ENCODE measurements at places on chromosomes 11 and 22.

DNA sequence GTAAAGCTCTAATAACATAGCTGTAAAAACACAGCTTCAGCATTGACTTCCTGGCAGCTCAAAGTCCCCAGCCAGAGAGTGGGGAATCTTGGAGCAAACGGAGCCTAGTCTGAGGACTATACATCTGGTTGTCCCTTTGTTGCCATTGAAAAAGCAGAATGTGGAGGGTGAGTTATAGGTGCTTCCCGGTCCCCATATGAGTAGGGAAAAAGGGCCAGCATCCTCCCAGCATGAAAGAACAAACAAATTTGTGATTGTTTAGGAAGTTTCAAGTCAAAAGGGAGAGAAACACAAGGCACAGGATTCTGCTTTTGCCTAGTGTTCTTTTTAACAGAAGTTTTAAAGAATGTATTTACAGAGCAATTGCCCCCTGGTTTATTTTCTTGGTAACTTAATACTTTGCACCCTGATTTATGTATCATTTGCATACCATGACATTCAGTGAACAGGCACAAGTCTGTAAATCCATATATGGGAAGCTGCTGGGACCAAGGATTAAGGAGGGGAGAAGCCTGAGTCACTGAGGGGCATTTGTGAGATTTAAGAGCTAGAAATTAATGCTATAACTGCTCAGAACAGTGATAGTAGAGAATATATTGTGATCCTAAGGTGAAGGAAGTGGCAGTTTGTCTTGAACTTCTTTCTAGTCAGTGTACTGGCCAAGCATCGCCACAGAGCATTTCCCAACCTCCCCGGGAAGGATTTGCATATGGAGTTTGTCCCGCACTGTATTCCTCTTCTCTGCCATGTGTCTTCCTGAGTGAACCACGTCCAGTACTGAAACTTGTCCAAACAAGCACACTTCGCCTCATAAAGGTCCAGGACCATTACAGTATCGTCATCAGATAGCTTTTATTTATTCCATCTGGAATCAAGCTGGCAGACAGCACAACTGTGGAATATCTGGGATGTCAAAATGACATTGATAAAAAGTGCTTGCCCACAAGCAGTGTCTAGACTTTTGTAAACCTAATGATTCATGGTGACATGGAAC, 103.0 kb downstream of the DBX1 start:
- peak; percentile 96 for DNase-seq

- no peak for DNase-seq
Measured at GRCh38 chr22:44263547-44263946, 49.2 kb downstream of the SHISAL1 start.

GRCh38 chr11:133180201-133180600, 352.1 kb downstream of the OPCML start:
- DNase-seq: no peak

DNA sequence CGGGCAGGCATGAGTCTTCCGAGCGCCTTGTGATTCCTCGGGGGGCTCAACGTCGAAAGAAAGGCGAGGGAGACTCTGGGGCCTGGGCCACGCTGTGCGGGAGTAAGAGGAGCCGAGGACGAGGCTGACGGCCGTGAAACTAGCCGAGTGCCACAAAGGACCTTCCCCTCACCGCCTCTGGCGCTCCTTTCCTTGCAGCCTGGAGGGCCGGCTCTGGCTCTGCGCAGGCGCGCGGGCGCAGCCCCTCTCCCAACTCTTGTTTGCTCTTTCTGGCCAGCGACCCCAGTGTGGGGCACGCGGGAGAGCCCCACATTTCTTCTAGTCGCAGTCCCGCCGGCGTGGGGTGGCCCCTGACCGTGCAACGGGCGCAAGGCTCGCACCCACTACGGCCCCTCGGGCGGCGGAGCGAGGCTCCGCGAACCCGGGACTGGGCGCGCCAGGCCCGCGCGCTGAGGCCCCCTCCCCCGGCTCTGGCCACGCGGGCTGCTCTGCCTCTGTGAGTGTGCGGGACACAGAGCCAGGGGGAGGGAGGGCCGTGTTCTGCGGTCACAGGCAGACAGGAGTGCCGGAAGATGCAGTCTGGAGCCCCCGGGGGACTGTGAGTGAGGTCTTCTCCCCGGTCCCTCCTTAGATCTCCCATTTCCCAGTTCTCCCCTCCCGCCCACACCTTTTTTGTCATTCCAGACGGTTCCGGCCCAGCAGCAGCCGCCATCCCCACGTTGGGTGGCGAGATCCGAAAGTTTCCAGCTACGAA, 1.0 kb upstream of the TOB2 start:
- DNase-seq: peak; percentile 71

DNA sequence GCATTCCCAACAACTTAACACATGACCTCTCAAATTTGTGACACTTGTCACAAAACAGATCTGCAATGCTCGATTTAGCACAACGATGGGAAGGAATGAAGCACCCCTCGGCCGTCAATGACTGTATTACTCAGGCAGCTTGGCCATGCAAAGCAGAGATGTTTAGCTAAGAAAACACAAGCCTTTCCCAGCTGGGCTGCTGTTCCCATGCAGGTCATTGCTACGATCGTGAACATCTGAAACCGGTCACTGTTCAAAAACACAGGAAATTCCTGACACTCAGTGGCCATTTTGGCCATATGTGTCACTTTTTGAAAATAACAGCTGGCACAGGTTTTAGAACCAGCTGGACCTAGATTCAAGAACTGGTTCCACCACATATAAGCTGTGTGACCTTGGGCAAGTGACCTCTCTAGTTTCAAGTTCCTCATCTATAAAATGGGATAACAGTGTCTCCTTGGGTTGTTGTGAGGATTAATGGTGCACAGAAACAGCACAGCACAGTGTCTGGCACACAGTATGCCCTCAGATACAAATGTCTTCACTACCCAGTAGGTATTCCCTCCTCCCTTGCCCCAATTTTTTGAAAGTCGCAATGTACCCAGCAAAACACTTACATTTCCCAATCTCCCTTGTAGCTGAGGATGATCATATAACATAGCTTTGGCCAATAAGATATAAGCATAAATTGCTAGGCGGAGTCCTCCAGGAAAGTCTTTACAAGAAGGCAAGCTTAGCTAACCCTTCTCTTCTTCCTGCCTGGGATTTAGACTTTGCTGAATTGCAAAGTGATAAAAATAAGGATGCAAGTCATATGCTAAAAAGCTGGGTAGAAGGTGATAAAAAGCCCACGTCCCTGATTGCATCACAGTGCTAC, 93.1 kb downstream of the C11orf58 start:
- DNase-seq: peak; percentile 74

- DNase-seq: no peak
Measured at GRCh38 chr11:35688023-35688422, 25.4 kb downstream of the TRIM44 start.

DNA sequence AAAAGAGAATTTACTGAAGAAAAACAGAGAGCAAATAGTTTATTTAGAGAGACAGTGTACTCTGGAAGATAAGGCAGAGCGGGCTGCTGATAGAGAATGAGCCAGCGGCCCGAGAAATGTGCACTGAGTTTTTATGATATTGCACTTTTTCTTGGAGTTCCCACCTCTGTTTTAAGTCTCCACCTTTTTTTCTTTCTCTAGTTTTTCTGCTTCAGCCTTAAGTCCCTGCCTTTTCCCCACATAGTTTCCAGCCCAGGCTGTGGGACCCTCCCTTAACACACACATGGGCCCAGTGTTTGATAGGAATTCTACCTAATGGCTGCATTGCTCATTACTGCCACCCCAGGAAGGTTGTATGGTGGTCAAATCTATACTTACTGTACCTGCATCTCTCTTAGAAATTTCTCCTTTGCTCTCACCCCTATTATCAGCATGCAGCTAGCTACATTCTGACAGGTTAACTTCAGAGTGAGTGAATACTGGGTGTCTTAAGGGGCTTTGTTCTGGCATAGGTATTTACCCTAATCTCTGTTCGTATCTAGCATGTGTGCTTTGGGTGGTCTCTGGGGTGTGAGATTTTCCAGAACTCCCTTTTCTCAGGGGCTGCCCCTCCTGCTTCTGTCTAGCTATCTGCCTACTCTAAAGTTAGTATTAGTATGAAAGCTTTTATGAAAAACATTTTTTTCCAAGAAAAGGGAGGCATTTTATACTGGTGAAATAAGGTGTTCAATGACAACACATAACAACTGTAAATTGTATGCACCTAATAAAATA, 127.3 kb upstream of the TOP3B start:
- no peak for DNase-seq

DNA sequence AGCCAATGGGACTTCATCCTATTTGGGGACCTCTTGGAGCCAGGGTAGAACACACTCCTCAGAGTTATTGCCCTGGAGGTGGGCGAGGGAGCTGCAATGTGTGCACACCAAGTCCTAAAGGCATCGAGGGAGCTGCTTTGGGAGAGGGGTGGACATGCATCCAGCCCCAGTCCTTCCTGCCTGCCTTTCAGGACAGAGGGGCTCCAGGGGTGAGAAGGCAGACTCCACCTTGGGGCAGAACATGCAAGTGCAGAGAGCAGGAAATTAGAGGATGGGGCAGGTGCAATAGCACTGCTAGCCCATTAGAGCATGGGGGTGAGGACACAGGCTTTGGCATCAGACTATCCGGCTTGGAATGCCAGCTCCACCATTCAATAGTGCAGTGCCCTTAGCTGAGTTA, 288.5 kb downstream of the OPCML start:
- no peak for DNase-seq

GRCh38 chr11:66877588-66878385, 20.9 kb downstream of the LRFN4 start:
- no peak for DNase-seq

DNA sequence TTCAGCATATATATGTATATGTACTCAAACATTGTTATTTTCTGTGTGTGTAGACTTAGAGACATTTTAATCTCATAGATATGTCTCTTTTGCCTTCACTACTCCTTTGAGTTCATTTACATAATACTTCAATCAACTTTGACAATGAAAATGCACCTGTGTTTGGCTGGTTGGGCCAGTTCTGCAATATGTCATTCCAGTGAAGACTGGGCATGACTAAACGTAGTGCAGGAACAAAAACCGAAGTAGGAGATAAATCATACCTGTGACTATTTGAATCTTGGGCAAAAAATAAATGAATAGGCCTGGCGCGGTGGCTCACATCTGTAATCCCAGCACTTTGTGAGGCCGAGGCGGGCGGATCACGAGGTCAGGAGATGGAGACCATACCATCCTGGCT, 640.0 kb upstream of the ANO3 start:
- DNase-seq: no peak

DNA sequence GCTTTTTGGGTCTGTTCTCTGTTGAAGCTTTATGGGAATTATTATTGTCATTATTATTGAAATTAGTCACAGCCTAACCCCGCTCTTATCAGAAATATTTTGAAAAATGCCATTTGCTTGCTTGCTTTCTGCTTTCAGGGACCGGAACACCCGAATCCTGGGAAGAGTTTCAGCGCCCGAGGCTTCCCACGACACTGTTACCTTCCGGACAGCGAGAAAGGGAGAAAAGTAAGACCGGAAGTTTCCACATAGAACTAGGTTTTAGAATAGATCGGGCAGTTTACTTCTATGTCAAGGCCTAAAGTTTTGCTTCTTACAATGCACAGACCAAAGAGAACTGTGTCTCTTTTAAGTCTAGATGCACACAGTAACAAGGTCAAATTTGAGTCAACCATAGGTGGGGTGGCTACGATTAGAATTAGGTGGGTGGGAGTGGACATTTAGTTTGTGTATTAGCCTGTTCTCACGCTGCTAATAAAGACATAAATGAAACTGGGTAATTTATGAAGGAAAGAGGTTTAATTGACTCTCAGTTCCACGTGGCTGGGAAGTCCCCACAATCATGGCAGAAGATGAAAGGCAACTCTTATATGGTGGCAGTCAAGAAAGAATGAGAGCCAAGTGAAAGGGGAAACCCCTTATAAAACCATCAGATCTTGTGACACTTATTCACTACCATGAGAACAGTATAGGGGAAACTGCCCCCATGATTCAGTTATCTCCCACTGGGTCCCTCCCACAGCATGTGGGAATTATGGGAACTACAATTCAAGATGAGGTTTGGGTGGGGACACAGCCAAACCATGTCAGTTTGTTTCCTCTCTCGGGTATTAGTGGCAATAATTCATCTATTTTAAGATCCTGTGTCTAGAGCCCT, 12.9 kb downstream of the MPEG1 start:
- DNase-seq: no peak

DNA sequence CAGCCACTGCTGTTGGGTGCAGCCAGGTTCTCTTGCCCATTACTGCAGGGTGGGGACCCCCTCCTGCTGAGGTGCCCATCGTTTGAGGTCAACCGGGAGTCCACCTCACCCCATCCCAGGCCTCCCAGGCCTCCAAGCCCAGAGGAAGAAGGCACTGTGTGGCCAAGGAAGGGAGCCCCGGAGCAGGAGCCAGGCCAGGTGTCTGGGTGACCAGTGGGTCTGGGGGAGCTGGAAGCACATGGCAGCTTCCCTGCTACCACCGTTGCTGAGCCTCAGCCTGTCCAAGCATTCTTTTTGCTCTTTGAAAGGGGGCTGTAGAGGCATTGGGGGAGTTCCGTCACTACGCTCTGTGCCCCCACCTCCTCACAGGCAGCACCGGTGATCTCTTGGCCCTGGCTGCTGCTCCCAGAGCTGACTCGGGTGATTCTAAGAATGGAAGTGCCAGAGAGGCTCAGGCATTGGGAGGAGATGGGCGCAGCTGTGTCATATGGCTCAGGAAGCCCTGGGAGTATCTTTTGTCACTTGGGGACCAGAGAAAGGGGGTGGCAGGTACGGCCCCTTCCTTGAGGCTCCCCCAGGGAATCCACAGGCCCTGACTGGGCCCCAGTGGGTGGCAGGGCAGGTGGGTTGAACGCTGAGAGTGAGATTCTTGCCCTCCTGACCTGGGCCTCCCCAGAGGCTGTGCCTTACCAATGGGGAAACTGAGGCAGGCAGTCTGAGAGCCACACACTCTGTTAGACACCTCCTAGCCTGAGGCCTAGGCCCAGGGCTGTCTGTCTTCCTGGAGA, 1.9 kb downstream of the SEPTIN5 start:
- no peak for DNase-seq

DNA sequence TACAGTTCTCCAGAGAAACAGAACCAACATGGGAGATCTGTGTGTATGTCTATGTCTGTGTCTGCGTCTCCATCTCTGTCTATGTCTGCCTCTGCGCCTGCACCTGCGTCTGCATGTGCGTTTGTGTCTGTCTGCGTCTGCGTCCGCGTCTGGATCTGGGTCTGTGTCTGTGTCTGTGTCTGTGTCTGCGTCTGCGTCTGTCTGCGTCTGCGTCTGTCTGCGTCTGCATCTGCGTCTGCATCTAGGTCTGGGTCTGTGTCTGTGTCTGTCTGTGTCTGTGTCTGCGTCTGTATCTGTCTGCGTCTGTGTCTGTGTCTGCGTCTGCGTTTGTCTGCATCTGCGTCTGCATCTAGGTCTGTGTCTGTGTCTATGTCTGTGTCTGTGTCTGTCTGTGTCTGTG, 88.4 kb upstream of the SLC22A12 start:
- DNase-seq: no peak

DNA sequence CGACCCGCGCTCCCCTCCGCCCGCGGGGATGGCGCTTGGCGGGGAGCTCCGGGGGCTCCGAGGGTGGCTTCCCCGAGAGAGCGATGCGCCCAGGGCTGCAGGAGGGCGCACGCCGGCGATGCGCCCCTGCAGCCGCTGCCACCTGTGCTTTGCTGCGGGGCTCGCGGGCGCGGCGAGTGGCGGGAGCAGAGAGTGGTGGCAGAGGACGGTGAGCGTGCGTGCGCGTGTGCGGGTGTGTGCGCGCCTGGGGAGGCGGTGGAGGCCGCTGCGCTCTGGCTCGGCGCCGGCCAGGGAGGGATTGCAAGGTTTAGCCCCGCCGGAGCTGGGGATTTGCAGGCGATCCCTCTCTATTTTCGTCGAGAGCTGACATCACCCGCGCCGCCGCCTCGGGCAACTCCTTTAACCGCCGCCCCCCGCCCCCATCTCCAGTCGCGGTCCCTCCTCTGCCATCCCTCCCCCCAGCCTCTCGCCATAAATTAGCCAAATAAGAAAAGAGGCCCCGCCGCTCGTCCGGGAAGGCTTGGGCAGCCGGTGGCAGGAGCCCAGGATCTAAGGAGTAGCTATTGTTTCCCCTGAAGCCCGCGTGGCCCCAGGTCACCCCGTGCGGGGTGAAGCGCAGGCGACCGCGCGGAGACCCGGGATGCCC, at the start of gene SLC1A2:
Gene SLC1A2 (minus strand): TSS at position 375 of the 646 bp plus-strand sequence. CDS start 592 bp downstream, outside the sequence.
- DNase-seq: peak; percentile 85
